Activated T-helper 9 cell treated with anti-CD3 and anti-CD28 coated beads, Interleukin-2, amount 50 U/mL, for 16 hours (primary cell): ENCODE measurements at places on chromosomes 6 and 20.

DNA sequence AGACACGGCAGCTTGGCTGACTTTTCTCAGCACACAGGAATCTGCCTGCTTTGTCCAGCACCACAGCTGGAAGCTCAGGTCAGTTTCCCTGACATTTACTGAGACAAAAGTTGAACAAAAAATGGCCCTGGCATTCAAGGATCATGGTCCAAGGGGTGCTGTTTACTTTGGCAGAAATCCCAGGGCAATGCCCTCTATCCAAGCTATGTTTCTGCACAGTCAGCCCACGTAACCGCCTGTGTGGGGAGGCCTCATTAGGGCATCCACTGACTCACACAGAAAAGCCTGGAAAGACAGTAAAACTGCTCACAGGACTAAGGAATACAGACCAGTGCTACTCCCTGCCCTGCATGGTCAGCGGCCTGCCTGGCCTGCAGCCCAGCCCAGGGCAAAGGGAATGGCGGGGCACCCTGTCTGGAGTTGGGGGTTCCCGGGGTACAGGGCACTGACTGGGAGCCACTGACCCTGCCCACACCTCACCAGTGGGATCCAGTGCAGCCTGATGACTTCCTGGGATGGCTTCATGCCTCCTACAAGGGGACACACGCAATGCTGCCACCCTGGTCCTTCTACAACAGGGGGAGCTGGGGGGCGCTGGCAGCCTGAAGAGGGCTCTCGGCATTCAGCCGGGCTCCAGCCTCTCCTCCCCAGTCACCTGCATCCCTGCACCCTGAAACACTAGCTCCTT lies 77.1 kb downstream of the NINL start:
- DNase-seq: no peak

- DNase-seq: no peak
Measured at GRCh38 chr6:121851056-121851455, 415.6 kb downstream of the GJA1 start.

DNA sequence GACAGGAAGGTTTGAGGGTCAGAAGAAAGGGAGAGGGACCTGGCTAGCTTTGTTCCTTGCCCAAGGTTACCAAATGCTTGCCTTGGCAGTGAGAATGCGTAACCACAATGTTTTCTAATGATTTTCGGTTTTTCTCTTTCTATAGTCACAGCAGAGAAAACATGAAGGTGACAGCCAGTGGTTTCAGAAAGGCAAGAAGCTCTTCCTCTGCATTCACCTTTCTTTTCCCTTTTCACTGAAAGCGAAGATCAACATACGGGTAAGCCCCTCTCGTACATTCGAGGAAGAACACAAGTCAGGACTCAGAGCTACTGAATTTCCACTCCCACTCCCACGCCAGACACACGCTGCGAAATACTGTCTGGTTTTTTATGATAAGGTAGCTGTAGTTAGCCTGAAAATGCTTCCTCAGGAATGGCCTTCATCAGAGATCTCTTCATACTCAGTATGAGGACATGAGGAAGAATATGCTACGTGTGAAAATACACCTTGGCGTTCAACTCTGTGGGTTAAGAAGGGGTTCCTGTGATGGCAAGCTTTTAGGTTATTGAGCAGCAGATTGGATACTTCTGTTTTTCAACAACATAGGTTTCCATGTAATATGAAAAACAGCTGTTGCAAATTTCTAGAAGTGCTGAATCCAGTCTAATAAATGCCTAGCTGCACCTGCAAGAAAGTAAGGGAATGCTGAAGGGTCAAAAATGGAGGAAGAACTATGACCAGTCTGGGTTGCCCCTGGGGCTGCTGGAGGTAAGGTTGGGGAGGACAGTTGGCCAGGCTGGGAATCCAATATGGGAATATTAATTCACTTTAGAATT lies 7.4 kb upstream of the CD83 start:
- peak; percentile 23 for DNase-seq

- no peak for DNase-seq
Measured at GRCh38 chr6:158361961-158362669, 49.9 kb downstream of the TULP4 start.

DNA sequence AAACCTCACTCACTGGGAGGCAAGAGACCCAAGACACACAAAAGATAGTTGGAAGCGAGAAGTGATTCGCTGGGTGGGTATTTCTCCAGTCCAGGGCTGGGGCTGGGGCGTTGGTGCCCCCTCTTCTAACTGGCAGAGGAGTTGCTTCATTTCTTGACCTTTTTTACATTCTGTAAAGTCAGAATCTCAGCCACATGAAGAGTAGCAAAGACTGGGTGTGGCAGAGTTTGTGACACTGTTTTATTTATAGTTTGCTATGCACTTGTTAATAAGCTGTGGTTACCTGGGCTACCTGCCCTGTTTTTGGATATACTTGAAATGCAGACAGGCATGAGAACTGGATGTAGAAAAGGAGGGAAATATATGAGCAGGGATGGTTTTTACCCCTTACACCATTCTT lies 42.3 kb downstream of the IL20RA start:
- DNase-seq: no peak

DNA sequence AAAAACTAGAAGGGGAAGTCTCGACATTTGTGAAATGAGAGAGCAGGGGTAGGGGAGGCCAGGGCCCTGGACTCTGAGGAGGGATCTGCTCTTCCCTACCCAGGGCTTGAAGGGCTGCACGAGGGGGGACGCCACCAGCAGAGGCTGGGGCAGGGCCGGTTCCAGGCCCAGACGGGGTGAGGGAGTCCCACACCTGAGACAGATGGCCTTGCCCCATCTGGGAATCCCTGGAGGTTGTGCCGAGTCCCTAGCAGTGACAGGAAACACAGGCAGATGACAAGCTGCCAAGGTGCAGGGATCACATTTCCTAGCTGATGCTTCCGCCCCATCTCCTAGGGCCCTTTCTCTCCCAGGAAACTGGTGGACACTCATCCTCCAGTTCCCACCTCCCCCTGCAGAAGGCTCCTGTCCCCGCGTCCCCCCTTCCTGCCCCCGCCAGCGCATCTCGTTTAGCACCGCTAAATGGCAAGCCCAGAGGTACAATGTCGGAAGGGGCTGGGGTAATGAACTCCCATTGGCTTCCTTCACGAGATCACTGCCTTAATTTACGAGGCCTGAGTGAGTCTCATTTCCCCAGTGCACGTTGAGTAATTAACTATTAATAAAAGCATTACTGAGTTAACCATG lies 35.2 kb upstream of the CDH22 start:
- DNase-seq: no peak

GRCh38 chr20:13567663-13568062 lies 71.1 kb downstream of the TASP1 start:
- no peak for DNase-seq

- no peak for DNase-seq
Measured at GRCh38 chr20:47352332-47353238, 3.9 kb downstream of the ZMYND8 start.
